ENCODE measurements at places on chromosomes 12 and 14.

- peak; percentile 38 for DNase-seq
Observed at GRCh38 chr12:48296586-48297282, 54.0 kb downstream of the ZNF641 start.

GRCh38 chr14:65850429-65851135, 438.1 kb downstream of the FUT8 start:
- DNase-seq = peak; percentile 48

DNA sequence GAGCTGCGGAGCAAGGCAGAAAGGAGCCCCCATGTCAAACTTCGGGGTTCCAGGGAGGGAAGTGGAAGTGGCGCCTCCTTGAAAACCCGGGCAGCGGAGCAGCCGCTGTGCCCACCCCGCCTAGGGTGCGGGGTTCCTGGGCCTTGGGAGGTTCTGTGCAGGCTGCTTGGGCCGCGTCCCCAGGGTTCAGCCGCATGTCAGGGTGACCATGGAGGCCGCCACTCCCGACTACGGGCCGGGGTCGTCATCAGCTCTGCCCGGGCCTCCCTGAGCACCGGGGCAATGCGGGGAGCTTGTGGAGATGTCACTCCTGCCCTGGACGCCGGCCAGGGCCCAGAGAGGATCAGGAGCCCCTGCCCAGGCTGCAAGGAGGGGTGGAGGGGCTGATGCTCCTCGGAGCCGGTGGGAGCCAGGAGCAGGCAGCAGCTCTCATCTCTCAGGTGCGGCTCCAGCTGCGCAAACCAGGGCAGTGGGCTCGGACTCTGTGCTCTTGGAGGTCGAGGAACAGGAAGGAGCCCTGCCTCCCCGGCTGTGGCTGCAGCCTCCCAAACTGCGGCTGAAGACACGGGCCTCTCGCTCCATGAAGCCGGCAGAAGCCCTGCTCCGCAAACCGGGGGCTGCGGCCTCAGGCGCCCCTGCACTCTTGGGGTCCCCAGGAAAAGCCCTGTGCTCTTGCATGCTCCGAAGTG, 1286.5 kb downstream of the TMEM121 start:
- DNase-seq = no peak

GRCh38 chr14:64123241-64123822, 170.8 kb downstream of the ESR2 start:
- DNase-seq = no peak

DNA sequence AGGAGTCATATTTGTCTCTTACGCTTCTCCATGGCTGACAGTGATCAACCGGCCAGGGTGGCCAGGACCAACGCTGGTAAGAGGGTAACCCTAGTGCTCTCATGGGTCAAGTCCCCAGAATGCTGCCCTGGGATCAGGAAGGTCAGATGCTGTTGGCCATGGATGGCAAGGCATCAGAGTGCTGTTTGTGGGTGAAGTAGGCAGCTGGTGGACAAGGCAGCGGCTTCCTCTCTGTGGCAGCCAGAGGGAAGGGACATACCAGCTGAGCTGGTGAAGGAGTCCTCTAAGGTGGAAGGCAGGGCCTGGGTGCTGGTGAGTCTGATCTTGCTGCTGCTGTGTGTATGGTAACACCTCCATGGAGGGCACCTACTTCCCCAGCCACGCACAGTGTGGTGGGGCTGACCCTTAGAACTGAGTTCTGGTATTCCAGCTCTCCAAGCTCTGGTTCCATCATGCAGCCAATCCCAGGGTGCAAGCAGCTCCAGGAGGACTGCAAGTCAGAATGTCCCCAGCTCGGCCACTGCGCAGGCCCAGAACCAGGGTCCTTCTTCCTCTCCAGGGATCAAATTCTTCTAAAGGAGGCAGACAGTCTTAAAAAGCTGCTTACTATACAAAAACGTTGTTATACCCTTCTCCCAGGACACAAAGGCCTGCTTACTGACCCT, 13.4 kb upstream of the SMOC1 start:
- no peak for DNase-seq

- no peak for DNase-seq
Observed at GRCh38 chr14:87873741-87874140, 119.2 kb downstream of the GALC start.

- no peak for DNase-seq
Observed at GRCh38 chr12:51281202-51281924, 11.1 kb upstream of the SMAGP start.
